Upper lobe of left lung (tissue), 6 donors: ENCODE measurements at places on chromosomes 2 and 18. TPM values are rescaled to one million over a fixed set of nuclear protein-coding genes. Genes with fewer than 3 reads are reported as not detected.
A peak's percentile ranks its signal among the peaks of the same experiment; 100 is the strongest.

DNA sequence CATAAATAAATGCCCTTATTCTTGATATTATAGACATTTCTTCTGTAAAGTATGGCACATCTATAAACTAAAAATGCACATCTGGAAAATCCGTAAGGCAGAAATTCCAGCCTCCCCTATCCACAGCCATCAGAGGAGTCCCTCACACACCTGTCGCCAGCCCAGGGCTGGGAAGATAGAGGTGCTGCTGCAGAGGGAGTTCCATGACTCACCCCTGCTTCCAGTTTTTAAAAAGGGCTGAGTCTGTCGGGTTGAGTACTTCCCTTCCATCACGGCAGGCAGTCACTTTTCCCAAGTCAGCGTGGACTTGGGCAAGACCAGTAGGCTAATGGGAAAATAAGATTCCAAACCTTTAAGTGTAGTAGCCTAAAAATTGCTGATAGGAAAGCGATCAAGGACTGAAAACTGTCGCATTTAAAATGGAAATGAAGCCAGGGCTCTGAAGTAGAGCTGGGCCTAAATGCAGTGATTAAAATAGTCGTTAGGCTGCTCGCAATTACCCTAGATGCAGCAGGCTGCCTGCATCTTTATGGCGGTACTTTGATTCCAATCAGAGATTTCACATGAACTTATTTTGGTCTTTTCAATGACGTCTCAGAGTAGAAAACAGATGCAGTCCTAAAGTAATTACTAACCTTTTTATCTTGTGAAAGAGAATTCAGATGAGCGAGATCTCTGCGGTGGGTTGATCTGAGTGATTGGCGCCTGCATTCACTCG lies 280.5 kb downstream of the AGAP1 start:
- H3K36me3 ChIP-seq: no peaks in the 10 kb centered on the region
- H3K4me3 ChIP-seq: no peak overlapping the region

DNA sequence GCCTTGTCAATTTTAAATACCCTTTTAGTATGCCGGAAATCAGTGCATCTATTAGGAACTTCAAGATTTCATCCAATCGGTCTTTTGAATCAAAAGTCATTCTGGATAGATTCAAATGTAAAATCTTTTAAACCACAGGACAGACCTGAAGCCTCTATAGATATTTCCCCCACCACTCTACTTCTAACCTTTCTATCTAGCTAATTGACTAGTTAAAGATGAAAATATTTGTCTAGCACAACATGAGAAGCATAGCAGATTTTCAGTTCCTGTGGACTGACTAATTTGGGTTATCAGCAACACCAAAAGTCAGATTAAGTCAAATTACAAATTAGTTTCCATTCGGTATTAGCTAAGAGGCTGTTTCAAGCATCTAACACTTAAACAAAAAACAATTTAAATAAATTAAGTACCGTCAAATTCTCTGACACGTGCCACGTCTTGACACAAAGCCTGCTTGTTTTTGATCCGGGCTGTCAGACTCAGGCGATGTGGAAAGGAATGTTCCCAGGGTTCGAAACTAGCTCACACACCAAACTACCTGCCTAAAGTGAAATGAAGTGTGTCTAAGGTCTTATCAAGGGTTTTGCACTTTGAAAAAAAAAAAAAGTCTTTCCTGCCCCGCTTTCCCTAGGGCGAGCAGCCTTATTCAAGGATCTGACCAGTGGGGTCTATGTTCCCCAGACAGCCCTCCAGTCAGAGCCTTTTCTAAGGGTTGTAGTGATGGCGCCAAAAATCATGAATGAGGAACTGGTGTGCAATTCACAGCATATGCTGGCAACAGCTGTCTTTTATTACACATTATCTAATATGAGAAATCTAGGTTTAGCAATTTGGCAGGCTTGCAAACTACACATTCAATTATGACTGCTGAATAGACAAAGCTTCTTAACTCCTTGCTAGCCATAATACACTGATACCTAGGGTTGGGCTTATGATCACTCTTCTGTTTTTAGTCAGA lies 4.7 kb downstream of the CYTIP start:
- no peaks in the 10 kb centered on the region for H3K36me3 ChIP-seq
- DNase-seq: no peak
- H3K4me1 ChIP-seq: no peaks in the 10 kb centered on the region
- H3K27ac ChIP-seq: no peak overlapping the region
- no peaks in the 10 kb centered on the region for H3K27me3 ChIP-seq
- no peak overlapping the region for H3K4me3 ChIP-seq

GRCh38 chr2:231057590-231057989 lies 923 bp downstream of the PSMD1 start:
- peak overlapping the region; percentile 97 for H3K27ac ChIP-seq
- no peak for DNase-seq
- H3K27me3 ChIP-seq: no peaks in the 10 kb centered on the region
- H3K4me3 ChIP-seq: peak overlapping the region; percentile 97
- H3K4me1 ChIP-seq: peaks cover 45% of the 10 kb centered on the region

GRCh38 chr2:38665854-38666555 lies at the start of gene GALM:
Gene GALM, plus strand, starts transcription at chr2:38666114. Its CDS starts 48 bp downstream, at chr2:38666162.
- peak within 1 kb of the TSS; percentile 62 for H3K4me3 ChIP-seq
- no peaks in the 10 kb centered on the region for H3K27me3 ChIP-seq
- DNase-seq: peak; percentile 84
- H3K4me1 ChIP-seq: peaks cover 11% of the 10 kb centered on the region
- peak within 1 kb of the TSS; percentile 72 for H3K27ac ChIP-seq

The POTEF gene
- not detected for total RNA-seq

- H3K36me3 ChIP-seq: no peaks in the 10 kb centered on the region
- no peak overlapping the region for H3K27ac ChIP-seq
- no peak for DNase-seq
- no peak overlapping the region for H3K4me3 ChIP-seq
Observed at GRCh38 chr18:61556862-61557261, 223.6 kb downstream of the CDH20 start.

DNA sequence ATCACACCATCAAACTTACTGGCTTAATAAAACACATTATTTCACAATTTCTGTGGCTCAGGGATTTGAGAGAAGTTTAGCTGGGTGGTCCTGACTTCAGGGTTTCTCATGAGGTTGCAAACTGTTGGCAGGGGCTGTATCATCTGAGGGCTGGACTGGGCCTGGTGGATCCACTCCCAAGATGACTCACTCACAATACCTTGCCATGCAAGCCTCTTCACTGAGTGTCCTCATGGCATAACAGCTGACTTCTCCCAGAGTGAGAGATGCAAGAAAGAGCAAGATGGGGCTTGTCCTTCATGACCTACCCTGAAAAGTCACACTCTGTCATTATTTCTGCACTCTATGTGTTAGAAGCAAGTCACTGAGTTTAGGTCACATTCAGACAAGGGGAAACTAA lies 73.8 kb downstream of the AQP4 start:
- H3K27me3 ChIP-seq: no peaks in the 10 kb centered on the region
- no peaks in the 10 kb centered on the region for H3K4me1 ChIP-seq
- H3K36me3 ChIP-seq: no peaks in the 10 kb centered on the region
- no peak for DNase-seq
- no peak overlapping the region for H3K27ac ChIP-seq
- no peak overlapping the region for H3K4me3 ChIP-seq

DNA sequence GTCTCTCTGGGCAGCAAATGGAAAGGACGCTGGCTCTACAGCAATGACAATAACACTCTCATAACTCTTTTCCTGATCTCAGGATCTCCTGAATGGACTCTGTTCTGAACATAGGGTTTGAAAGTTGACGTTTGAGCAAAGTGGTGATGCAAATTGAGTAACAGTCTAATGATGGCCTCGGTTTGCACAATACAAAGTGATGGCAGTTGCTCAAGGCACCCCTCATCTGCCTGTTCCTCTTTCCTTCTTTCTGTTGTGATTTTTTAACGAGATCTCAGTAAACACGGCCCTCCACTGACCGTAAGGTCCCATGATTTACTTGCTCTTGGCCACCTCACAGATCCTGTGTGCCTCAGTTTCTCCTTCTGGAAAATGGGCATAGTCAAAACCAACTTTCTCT lies 303.6 kb downstream of the SLC8A1 start:
- peak; percentile 23 for DNase-seq
- no peaks in the 10 kb centered on the region for H3K4me1 ChIP-seq
- no peak overlapping the region for H3K27ac ChIP-seq
- no peak overlapping the region for H3K4me3 ChIP-seq
- H3K27me3 ChIP-seq: no peaks in the 10 kb centered on the region
- H3K36me3 ChIP-seq: no peaks in the 10 kb centered on the region

The CCDC102B gene
- 6.2 TPM for total RNA-seq

- no peaks in the 10 kb centered on the region for H3K36me3 ChIP-seq
- no peaks in the 10 kb centered on the region for H3K27me3 ChIP-seq
- H3K4me1 ChIP-seq: peaks cover 10% of the 10 kb centered on the region
- no peak overlapping the region for H3K27ac ChIP-seq
- no peak overlapping the region for H3K4me3 ChIP-seq
Observed at GRCh38 chr2:45614330-45614729, 3.3 kb upstream of the SRBD1 start.
